ENCODE measurements at places on chromosomes 4 and X. TPM values are rescaled to one million over a fixed set of nuclear protein-coding genes. Genes with fewer than 3 reads are reported as not detected.

The FUNDC1 gene
- total RNA-seq: 2.8 TPM

- no peak for DNase-seq
Observed at GRCh38 chr4:26132858-26133257, 188.0 kb upstream of the RBPJ start.

GRCh38 chr4:48503233-48504025 is 13.4 kb downstream of the ZAR1 start:
- DNase-seq: no peak

DNA sequence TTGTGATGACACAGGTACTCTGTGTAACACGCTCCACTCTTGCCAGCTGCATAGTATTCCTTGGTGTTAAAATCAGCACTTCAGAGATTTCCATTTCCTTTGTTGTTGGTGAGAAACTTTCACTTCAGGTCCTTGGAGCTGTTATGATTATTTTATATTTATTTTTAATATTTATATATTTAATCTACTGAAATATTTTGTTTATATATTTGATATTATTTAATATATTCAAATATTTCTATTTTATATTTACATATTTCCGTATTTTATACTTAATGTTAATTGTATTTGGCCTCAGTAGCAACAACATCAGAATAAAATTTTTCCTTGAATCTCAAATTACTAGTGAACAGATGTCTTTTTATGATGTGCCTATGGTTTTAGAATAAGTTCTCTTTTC is 225.3 kb downstream of the MAGEB17 start:
- no peak for DNase-seq

The MAGEA10 gene
- total RNA-seq: not detected

DNA sequence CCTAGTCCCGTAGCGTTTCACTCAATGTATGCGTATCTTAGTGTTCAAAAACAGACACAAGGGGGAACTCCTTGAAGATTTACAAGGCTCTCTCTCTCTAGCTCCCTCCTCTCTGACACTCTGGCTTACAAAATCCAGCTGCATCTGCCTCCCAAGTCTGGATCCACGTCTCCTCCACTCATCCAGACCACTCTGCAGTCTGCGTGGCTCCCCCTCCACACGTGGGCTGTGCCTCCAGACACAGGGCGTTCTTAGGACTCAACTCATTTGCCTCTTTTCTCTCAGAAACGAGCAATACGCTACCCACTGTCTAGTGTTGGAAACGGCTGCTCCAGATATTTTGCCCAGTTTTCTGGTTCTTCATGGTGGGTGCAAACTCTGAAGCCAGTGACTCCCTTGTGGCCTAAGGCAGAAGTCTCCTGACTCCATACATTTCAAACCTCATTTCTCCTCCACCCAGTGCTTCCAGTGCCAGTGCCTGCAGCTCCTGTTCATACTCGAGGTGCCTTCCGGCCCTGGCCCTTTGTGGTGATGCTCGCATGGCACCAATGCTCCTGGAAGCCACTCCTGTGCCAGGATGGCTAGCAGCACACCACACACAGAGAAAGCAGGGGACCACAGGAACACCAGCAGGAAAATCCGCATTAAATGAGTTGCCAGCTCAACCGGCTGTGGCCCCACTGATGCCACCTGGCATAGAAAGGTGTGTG is 24.1 kb downstream of the NAT8L start:
- DNase-seq: peak; percentile 41

GRCh38 chr4:12118651-12119213 is 690.0 kb upstream of the HS3ST1 start:
- no peak for DNase-seq

DNA sequence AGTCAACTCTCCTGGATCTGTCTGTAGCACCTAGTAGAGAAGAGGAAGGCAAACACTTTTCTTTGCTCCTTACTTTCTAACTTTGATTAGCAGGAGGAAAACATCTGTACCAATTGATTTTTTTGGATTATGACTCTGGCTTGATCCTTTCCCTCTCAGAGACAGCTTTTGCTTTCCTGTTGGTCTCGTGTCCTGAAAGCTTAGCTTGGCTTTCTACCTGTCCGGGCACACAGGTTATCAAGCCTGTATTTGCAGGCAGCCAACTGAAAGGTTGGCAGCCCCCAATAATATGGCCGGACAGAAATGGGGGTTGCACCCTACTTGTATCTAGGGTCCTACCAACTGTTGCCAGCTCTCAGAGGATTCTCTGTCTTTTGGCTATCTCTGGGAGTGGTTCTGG is 43.1 kb upstream of the LAMP2 start:
- no peak for DNase-seq

GRCh38 chrX:43266487-43266886 is 389.6 kb upstream of the MAOA start:
- no peak for DNase-seq

The NDNF gene
- 1.1 TPM for total RNA-seq

- DNase-seq: no peak
Observed at GRCh38 chr4:56818797-56819196, 2.7 kb downstream of the SPINK2 start.

The RPGR gene
- total RNA-seq: 1.6 TPM

DNA sequence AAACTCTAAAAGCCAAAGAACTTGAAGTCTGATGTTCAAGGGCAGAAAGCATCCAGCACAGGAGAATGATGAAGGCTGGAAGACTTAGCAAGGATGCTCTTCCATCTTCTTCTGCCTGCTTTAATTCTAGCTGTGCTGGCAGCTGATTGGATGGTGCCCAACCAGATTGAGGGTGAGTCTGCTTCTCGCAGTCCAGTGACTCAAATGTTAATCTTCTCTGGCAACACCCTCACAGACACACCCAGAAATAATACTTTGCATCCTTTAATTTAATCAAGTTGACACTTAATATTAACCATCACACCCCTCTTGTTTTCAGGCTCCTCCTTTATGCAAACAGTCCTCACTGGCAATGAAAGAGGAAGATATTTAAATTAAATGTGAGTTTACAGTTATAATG is 321.7 kb downstream of the TEX13C start:
- DNase-seq: no peak

- no peak for DNase-seq
Observed at GRCh38 chr4:79598801-79599200, 190.8 kb upstream of the GK2 start.

DNA sequence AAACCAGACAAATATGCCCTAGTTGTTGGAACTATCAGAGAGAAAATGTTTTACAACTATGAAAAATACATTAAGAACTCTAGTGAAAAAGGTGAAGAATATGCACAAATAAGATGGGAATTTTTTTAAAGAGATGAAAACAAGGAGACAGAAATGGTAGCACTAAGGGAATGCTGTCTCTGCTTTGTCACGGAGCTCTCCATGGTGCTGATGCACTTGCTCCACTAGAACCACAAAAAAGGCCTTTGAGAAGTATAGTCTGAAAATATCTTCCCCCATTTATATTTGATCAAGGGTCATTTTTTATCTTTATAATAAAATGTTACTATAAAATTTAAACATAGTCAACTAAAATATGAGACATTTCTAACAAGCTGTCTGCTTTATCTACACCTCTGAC is 1655.5 kb upstream of the AGA start:
- DNase-seq: no peak

GRCh38 chr4:148510211-148510610 is 68.0 kb upstream of the NR3C2 start:
- DNase-seq: no peak

GRCh38 chr4:8177552-8177951 is 18.9 kb upstream of the ABLIM2 start:
- DNase-seq: no peak

The MRFAP1 gene
- total RNA-seq: 130 TPM

The APEX2 gene
- 6.7 TPM for total RNA-seq

GRCh38 chrX:115679460-115679859 is 118.5 kb downstream of the PLS3 start:
- DNase-seq: no peak

GRCh38 chr4:150784305-150784704 is 202.4 kb downstream of the MAB21L2 start:
- no peak for DNase-seq

The PRDM5 gene
- 0.23 TPM for total RNA-seq

- no peak for DNase-seq
Observed at GRCh38 chrX:103607364-103608305, at the start of gene TCEAL3. TSS of gene TCEAL3 (plus strand) at chrX:103607963. CDS start at chrX:103609065, 1,102 bp downstream.

- DNase-seq: no peak
Observed at GRCh38 chr4:48187813-48188212, 53.8 kb upstream of the TXK start.

- no peak for DNase-seq
Observed at GRCh38 chr4:150411520-150411919, 170.4 kb upstream of the MAB21L2 start.
